ENCODE measurements at places on chromosomes 16 and 17.
A peak's percentile ranks its signal among the peaks of the same experiment; 100 is the strongest.

GRCh38 chr16:57190136-57190535, 4.0 kb downstream of the RSPRY1 start:
- no peak for DNase-seq

DNA sequence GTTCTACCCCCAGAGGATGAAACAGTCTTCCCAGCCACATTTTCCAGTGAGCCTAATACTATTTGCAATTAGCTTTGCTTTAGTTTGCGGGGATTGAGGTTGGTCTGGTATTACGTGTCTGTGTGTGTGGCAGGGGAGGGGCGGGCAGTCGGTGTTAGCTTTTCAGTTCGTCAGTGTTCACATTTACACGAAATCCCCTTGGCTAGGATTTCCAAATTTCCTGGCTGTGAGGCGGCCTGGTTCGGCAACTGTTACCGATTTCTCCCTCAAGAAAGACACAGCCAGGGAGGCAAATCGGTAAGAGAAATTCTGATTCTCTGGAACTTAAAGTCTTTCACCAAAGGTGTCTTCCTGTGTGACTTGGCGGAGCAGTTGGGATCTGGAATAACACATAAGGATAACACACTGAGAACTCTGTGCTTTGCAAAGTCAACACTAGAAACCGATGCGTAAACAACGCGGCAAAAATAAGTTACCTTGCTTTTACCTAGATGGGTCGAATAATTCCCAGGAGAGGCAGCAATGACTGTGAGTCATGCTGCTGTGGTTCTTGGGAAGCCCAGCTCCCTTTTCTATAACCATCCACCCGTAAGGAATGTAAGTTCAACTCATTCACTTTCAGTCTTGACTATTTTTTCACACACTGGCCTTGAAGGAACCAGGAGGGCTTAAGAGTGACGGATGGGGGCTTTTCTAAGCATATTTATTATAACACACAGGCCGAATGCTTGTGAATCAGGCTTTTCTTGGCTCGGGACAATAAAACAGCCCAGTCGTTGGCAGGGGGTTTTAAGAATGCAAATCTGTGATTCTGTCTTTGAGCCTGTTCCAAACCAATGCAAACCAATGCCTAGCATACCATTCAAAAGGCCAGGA, 24.2 kb downstream of the GPRC5B start:
- no peak for DNase-seq

GRCh38 chr17:50946223-50946890, 80.2 kb upstream of the TOB1 start:
- no peak for DNase-seq

GRCh38 chr17:34673995-34674890, 94.9 kb downstream of the TMEM132E start:
- no peak for DNase-seq

DNA sequence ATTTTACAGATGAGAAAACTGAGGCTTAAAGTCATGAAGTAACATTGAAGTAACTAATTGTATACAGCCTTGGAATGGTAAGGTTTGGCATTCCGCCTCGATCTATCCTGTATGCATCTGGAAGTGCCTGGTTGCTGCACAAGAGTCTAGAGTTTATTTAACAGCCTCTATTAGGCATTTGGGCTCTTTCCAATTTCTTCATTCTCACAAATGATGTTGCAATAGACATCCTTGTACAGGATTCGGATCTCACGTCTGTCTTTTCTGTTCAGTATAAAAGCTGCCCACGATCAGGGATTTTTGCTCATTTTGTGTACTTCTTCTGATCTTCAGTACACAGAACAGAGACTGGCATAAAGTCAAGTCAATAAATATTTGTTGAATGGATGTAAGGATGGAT, 100.5 kb downstream of the AIPL1 start:
- no peak for DNase-seq

DNA sequence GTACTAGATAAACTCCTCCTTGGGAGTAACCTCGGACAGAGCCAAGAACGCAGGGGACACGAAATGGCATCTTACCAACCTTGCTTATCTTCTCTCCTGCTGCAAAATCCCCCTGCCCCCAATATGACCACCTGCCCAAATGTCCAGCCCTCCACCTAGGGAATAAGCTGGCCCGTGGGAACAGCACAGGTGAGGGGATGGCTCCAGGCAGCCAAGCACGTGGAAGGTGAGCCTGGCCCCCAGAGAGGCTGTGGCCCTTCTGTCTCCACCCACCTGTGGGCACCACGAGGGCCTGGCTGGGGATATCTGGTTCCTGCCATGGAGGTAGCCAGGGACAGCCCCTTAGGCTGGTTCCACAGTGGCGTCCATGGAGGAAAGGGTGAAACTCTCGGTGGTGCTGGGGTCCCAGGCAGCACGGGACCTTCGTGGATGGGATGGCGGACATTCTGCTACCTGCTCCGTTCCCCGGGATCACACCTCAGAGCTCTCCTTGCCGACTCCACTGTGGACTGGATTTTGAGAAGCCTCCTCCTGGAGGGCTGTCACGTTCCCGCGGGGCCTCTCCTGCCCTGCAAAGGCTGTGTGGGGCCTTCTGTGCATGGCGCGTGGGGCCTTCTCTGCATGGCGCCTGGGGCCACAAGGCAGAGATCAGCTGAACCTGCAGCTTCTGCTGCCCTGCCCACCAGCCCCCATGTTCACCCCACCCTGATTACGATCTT, 388.5 kb upstream of the TNRC6C start:
- no peak for DNase-seq

DNA sequence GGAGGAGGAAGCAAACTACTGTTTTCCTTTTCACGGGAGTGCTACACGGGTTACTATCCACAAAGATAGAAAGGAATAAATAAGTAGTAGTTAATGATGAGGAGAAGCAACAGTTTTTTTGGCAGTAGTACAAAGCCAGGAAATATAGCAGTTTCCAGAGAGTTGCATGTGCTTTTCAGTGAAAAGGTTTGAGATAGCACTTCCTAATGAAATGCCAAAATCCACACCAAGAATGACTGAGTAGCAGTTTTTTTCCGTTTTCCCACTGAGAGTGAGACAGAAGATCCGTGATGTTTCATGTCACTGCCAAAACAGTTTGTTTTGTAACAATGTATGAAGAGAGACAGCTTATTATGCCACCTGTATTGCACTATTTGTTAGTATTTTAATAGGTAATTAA, 129.1 kb downstream of the STX8 start:
- DNase-seq = no peak

- peak; percentile 56 for DNase-seq
Observed at GRCh38 chr16:87963400-87963799, 12.2 kb downstream of the BANP start.

GRCh38 chr16:5884996-5885395, 787.4 kb upstream of the EEF2KMT start:
- DNase-seq = no peak

DNA sequence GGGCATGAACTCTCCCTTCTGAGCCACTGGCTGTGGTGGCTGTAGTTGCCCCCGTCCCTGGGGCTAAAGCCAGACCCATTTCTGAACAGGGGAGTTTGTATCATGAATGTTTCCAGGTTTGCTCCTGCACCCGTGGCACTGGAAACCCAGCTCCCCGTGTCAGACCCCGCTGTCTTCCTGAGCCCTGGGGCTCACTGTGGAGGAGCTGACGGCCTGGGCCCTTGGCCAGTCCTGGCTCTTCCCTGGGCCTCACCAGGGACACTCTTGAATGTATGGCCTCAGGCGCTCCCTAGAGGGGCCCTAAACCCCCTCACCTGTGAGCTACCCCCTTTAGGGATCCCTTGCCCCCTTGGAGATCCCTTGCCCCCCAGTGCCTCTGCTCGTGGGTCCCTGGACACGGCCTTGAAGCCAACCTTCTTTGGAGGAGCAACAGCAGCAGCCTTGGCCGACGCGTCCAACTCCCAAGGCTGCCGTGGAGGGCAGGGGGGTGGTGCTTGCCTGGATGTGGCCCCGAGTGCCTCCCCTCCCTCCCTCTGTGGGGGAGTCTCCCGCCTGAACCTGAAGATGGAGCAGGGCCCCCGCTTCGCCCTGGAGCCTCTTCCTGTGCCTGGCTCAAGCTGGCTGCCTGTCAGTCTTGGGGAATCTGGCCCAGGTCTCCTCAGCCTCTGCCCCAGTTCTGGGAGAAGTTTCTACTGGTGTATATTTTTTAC, 15.9 kb downstream of the CASKIN2 start:
- DNase-seq = no peak

GRCh38 chr16:68436581-68436980, 11.7 kb downstream of the SMPD3 start:
- DNase-seq = no peak

DNA sequence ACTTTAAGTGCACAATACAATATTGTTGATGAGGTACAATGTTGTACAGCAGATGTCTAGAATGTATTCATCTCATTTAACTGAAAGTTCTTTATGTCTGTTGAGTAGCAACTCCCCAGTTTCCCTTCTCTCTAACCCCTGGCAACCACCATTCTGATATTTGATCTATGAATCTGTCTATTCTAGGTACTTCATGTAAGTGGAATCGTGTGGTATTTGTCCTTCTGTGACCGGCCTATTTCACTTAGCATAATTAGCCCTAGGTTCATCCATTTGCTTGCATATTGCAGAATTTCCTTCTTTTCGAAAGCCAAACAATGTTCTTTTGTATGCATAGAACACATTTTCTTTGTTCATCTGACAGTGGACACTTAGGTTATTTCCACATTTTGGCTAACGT, 10.8 kb downstream of the RGS9 start:
- no peak for DNase-seq

DNA sequence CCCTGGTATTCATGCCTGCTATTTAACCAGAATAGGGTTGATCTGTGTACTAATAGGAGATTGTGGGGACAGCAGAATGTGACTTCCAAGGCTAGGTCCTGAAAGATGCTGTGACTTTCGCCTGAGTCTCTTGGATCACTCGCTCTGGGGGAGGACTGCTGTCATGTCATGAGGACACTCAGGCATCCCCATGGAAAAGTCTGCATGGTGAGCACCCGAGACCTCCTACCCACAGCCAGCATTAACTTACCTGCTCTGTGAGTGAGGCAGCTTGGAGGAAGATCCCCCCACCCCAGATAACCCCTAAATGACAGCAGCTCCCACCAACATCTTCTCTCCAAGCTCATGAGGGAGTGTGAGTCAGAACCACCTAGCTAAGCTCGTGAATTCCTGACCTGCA, 30.3 kb upstream of the C16orf78 start:
- no peak for DNase-seq

DNA sequence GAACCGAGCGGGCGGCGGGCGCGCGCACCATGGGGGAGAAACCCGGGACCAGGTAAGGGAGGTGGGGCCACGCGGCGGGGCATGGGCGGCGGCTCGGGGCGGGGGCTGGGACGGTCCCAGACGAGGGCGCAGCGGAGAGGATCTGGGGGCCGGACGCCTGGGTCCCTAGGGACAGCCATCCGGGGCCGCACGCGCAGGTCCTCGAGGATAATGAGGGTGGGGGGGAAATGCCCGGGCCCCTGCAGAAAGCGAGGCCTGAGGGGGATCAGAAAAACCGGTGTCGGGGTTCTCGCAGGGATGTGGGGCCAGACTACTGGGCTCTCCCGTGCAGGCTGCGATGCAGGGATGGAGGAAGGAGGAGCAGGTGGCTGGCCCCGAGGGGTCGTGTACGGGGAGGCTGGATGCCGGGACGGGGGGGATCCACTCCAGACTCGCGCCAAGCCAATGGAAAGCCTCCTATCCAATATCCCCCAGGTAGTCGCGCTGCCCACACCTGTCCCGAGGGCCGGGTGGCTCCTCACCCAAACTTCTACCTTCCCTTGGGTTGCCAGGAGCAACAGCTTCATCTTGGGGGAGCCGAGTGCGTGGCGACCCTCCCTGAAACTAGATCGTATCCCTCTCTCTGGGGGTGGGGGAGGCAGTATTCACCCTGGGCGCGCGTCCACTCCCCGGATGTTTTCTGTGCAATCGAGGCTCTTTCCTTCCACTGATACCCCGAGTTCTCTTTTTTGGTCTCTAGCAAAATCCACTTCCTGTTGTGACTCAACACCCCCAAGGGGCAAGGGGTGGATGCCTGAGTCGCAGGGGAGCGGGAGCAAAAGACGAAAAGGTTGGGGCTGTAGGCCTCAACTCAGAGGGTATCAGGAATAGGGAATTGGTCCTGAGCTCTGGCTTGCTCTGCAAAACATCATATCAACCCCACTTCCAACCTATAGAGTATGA, 532 bp downstream of the ARRB2 start:
- no peak for DNase-seq

- no peak for DNase-seq
Observed at GRCh38 chr17:30041551-30041950, 75.1 kb upstream of the NSRP1 start.

DNA sequence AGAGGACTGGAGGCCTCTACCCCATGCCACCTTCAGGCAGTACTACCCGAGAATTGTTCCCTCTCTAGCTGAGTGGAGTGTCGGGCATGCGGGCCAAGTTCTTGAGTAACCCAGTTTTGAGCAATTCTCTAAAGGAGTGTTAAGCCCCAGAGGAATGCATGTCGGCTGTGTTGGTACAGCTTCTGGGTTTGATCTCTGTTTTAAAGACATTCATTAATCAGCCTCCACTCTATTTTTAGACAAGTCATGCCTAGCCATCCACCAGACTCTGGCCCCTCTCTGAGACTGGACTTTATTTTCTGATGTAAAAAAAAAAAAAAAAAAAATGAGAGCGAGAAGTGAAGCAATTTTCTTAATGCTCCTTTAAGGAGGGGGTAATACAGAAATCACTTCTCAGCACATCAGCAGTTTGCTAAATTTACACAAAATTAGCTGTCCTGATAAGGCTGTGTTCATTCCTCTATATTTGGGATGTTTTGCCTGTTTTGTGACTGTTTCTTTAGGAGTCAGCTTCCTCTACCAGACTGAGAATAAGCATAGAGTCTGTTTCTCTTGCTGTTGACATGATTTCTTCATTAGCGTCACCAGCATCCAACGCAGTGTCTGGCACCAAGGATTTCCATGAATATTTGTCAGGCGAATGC, 88.7 kb downstream of the AXIN2 start:
- no peak for DNase-seq

GRCh38 chr16:86205521-86206245, 304.6 kb upstream of the FOXF1 start:
- no peak for DNase-seq

DNA sequence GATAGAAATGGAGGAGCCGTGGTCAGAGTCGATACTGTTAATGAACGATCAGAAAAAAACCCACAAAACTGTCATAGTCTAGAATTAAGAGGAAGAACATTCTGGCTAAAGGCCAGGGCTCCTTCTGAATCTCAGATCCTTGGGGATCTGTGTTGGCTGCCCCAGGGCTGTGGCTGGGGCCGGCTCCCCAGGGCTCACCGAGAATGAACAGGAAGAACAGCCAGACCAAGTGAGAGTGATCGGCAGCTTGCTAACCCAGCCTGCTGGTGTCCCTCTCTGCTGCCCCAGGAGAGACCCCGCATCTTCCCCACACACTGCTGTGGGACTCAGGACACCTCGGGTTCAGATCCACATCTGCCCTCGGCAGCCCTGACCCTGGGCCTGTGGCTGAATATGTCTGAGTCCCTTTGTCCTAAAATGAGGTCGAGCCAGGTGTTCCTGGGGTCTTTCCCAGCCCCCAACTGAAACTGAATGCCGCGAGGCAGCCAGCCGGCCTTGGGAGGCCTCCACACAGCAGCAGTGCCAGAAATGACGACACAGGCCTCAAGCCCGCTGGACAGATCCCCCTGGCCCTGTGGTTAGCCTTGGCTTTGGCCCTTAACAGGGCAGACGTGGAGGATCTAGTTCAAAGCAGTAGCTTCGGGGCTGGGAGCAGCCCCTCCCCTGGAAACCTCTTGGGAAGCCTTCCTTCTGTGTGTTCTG, 23.9 kb upstream of the CLEC18A start:
- no peak for DNase-seq

GRCh38 chr16:89033796-89034572, 57.0 kb upstream of the CBFA2T3 start:
- no peak for DNase-seq
